ENCODE measurements at places on chromosomes 2 and 18.

GRCh38 chr2:50547521-50547920 lies 484.4 kb downstream of the NRXN1 start:
- DNase-seq, result no peak

GRCh38 chr2:9152975-9153642 lies 53.5 kb upstream of the ASAP2 start:
- no peak for DNase-seq

DNA sequence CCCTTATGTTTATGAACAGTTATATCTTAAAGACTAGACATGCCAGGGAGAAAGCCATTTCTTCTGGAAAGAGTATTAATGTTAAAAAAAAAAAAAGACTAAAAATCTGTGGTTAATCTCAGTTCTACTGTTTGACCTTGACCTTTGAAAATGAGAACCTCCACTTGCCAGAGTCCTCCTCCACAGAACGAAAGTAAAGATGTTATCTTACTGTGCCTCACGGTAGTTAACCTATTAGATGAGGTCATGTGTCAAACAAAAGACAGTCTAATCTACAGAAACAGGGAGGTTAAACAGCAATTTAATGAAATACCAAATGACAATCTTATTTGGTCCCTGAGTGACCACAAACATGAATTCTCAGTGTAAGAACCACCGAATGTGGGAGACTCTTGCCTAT lies 51.2 kb downstream of the SLC14A2 start:
- DNase-seq, result no peak

DNA sequence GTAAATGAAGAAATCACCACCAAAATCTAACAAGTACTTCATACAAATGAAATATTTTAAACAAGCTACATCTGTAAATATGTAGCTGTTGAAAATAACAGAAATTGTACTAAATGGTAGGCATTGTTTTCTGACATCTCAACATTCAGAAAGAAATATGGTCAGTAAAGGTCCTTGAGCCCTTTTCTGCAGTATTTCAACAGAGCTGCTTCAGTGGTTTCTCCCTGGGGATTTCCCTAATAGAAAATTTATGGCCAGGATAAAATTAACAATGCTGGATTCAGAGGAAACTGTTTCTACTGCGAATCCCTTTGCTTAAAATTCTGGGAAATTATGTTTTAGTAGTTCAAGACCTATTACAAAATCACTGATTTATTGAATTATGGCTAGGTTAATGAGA lies 256.6 kb downstream of the PIEZO2 start:
- DNase-seq, result no peak

DNA sequence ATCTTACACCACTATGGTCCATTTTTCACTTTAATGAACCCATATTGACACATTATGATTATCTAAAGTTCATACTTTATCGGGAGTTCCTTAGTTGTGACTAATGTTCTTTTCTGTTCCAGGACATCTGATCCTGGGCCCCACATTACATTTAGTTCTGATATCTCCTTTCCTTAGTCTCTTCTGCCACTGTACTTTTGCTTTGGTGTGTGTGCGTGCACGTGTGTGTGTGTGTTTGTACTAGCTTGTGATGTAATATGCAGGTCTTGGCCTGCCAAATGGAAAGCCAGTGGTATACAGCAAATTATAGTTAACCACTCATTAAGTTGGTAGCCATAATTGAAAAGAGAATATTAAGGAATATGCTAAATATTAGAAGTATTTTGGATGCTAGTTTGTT lies 88.0 kb downstream of the CDC42EP3 start:
- DNase-seq, result no peak

GRCh38 chr2:13030606-13031005 lies 313.9 kb downstream of the TRIB2 start:
- DNase-seq, result no peak

DNA sequence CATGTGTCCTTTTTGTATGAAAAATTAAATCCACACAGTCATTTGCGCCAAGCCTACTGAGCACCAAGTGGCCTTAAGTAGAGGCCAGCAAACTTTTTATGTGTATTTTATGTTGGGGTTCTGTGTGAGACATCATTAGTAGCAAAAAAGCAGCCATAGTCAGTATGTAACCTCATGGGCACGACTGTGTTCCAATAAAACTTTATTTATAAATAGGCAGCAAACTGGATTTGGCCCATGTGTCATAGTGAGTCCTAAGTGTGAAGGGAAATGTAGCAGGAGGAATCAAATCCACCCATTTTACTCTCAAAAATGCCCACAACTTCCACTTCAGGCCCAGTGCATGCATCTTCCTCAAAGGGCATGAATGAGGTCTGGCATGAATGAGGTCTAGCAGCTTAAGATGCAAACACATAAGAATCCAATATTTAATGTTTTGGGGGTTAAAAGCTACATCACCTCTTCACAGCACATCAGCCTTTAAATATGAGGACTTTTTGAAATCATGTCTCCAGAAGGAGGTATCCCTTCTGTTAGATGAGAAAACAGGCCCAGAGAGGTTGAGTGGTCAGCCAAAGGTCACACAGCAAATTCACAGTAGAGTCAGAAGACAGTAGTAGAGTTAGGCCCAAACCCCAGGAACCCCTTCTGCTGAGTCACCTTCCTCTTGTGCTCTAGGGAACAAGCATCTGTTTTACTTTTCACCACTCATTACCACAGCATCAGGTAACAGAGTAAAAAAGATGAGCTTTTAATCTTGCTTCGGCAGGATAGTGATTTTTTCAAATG lies 45.6 kb downstream of the MREG start:
- DNase-seq, result no peak

GRCh38 chr2:151945186-151945585 lies 117.0 kb upstream of the ARL5A start:
- no peak for DNase-seq

- DNase-seq, result no peak
These were observed 158.6 kb upstream of the SERTAD2 start for GRCh38 chr2:64812285-64812684.

GRCh38 chr2:201258666-201259615 lies 1.4 kb upstream of the CASP8 start:
- no peak for DNase-seq

GRCh38 chr2:237299906-237300305 lies 114.1 kb downstream of the COL6A3 start:
- DNase-seq, result no peak

GRCh38 chr2:50791271-50791670 lies 240.7 kb downstream of the NRXN1 start:
- DNase-seq, result no peak

DNA sequence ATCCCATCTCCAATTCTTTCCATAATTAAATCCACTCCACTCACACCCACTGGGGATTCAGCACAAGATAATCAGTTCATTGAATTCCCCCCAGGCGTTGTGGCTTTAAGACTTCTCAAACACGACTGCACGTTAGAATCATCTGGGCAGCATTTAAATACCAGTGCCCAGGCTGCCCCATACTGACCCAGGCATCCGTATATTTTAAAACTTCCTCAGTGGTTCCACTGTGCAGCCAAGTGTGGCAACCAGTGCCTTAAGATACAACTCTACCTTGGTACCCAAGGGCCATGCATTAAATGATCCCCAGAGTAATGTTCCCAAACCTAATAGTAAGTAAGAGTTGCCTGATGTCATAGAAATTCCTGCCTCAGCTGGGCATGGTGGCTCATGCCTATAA lies 54.3 kb upstream of the BZW1 start:
- DNase-seq, result no peak

DNA sequence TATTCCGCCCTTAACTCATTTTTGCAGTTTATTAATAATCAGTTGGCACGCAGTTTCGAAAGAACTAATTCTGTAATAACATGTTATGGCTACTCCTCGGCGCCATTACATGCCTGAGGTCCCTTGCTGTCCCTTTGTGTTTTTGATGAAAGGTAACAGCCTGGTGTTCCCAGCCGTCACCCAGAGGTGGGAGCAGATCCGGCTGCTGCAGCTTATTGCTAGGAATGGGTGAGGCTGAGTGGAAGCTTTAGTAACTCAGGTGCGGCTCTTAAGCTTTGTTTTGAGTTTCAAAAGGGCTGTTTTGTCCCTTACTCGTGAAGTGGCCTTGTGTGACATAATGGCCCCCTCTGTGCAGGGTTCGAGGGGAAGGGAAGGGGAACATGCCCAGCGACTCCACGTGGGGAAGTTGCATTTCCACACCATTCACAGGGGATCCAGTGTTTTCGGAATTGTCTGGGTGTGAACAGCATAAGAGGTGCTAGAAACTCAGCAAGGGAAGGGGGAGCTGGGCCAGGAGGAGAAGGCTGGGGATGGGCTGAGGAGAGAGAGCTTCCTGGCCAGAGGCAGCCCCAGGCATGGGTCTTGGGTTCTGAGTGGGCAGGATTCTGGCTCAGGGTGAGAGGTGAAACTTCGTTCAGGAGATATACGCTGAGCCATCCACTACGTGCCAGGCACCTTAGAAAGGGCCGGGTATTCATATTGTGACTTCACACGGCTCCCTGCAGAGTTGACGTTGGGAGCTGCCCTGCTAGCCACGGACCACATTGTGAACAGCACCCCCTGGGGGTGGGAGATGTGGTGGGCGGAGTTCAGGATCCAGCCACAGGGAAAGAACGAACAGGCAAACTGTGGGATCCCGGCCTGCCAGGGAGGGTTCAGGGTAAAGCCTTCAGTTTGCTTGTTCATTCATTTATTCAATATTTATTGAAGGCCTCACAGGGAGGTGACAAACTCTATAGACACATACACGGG lies 84.4 kb downstream of the TGOLN2 start:
- peak; percentile 70 for DNase-seq

DNA sequence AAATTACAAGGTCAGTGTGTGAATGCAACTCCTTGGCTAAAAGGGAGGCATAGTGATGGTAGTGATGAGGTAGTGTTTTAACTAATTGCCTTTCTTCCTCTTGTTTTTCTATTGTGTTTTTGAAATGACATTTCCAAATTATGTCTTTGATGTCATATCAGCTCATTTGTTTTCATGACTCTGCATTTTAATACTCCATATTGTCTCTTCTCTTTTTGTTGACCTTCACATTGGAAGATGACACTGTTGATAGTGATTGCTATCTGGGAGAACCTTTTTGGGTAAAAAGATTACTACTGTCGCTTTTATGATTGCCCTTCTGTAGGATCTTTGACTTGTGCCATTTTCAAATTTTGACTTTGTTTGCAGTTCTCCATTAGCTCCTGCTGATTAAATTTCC lies 3.0 kb downstream of the GIGYF2 start:
- DNase-seq, result no peak

- peak; percentile 46 for DNase-seq
These were observed 289.0 kb upstream of the TFPI start for GRCh38 chr2:187842978-187843847.

DNA sequence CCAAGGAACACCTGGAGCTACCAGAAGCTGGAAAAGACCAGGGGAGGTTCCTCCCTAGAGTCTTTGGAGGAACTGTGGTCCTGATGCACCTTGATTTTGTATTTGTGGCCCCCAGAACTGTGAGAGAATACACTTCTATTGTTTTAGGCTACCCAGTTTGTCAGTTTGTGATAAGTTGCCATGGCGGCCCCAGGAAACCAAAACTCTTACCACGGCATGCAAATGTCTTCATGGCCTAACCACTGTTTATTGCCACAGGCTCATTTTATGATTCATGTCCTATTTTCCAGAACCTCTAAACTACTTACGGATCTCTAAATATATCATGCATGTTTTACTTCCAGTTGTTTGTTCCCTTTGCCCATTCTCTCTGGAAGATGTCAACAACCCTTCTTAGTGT lies 1250.7 kb upstream of the FAM98A start:
- DNase-seq, result no peak

GRCh38 chr2:97723156-97724072 lies 10.0 kb downstream of the ZAP70 start:
- no peak for DNase-seq

- DNase-seq, result no peak
These were observed 431.2 kb downstream of the LPIN1 start for GRCh38 chr2:12177455-12178288.

- peak; percentile 51 for DNase-seq
These were observed 669 bp downstream of the LNPK start for GRCh38 chr2:176001281-176001915.

GRCh38 chr18:76972241-76972640 lies 149.9 kb downstream of the ZNF236 start:
- no peak for DNase-seq

DNA sequence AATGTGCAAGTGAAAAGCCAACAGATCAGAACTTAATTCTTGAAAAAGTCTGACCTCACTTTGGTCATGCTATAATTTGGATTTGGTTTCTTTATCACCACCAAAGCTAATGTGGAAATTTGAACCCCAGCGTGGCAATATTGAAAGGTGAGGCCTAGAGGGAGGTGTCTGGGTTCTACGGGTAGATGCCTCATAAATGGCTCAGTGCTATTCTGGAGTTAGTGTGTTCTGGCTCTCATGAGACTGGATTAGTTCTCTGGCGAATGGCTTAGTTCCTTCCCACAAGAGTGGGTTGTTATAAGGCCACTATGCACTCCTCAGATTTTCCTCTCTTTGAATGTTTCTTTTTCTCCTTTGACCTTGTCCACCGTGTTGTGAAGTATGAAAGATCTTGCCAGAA lies 22.3 kb downstream of the ORC4 start:
- DNase-seq, result no peak

- peak; percentile 68 for DNase-seq
These were observed 25.4 kb upstream of the ATP5MC3 start for GRCh38 chr2:175206866-175207265.

- DNase-seq, result no peak
These were observed 106.5 kb upstream of the SCN1A start for GRCh38 chr2:166234112-166234846.

DNA sequence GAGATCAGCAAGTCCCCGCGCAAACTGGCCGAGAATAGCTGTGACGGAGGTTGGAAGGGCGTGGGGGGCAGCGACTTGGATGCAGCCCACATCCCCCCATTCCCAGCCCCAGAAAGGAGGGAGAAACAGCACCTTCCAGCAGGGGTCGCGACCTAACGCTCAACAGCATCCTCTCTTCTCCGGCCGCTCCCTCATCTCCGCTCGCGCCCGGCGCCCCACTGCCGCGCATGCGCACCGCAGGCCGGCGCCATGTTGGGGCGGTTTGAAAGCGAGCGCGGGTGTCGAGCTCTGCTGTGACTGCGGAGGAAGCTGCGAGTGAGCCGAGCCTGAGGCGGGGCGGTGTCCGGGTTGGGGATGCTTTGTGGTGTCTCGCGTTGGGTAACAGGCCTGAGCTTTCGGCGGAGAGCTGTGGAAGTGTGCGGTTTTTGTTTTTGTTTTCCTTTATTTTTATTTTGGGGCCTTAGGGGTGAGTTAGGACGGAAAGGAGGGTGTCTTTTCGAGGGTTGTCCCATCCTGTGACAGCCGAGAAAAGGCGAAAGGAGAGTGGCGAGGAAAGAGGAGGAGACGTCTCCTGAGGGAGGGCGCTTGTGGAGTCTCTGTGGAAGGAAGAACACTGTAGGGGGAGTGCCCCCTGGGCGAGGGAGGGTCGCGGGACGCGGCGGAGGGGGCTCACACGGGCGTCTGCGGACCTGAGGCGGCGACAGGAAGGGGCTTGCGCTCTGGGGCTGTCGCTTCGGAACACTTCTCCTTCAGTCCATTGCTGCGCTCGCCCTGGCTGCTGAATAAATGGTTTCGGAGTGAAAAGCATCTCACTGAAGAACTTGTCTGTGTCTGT lies at the start of the genes C18orf54 and STARD6:
Gene C18orf54 (plus strand): TSS at position 247 of the 835 bp plus-strand sequence. CDS start 2,667 bp downstream, outside the sequence.
Gene STARD6 (minus strand): TSS at position 199 of the 835 bp plus-strand sequence. CDS start 3,285 bp downstream, outside the sequence.
- DNase-seq, result peak; percentile 97

- no peak for DNase-seq
These were observed 5.2 kb upstream of the SKA1 start for GRCh38 chr18:50369672-50370071.

All from NCI-H146 (cell line).